Stimulated activated naive CD4-positive, alpha-beta T cell treated with Interleukin-2 at 50 U/mL for 16 hours (primary cell): ENCODE measurements at places on chromosomes 5 and 9.

DNA sequence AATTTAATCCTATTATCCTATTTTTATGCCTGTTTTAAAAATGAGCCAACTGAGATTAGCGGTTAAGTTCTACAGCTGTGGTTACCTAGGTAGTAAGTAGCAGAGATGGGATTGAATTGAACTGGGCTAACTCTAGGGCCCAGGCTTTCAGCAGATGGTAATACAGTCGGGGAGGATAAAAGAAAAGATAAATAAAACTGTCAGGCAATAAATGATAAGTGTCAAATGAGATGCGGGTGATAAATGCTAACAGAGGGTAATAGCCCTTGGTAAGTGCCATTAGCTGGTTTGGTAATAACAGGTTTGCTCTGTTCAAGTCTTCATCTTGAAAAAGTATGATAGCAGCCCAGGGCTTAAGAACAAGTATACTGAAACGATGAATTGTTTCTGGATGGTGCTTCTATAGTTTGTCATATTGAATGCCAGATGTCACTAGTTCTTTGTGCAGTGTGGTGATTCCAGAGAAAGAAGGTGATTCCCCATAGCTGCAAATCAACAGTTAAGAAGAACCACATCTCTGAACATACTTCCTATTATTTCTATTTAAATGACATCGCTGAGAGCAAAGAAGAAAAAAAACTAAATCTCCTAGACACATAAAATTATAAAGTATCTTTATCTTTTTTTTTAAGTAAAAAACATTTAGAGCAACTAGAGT lies 360.8 kb upstream of the PANK3 start:
- DNase-seq: no peak

GRCh38 chr9:107276966-107277710 lies 5.9 kb upstream of the RAD23B start:
- DNase-seq: no peak

DNA sequence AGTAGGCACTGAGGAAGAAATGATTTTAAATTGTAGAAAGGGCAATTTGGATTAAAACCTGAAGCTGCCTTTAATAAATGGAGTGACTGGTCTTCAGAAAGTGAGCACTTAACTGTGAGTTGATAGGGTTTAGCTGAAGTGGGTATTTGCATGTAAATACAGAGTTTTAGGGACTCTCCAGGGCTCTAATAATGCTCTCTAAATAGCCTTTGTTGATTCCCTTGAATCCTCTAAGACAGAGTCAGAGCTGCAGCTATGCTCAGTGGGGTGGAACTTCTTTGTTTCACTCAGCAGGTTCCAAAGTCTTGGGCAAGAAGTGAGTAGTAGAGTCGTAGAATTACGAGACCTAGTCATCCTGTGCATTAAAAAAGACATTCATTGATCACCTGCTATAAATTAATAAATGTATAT lies 21.4 kb downstream of the GLRA1 start:
- no peak for DNase-seq

DNA sequence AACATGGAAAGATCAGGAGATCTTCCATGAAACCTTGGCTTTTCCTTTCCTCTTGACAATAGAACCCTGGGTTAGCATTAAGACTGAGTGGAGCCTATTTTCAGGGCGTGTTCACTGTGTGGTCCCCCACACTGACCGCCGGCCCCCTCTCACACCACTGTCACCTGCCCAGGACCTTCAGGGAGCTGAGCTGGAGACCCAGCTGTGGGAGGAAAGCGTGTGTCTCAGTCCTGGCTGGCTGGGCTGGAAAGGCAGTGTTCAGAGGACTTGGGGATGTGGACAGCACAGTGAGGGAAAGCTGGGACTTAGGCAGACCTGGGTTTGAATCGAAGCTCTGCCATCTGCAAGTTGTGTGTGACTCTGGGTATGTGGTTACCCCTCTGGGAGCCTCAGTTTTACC lies 268.1 kb downstream of the NSG2 start:
- no peak for DNase-seq

- DNase-seq: no peak
Observed at GRCh38 chr5:59491945-59492344, 401.6 kb downstream of the PDE4D start.
